ENCODE measurements at places on chromosomes 4 and X.

DNA sequence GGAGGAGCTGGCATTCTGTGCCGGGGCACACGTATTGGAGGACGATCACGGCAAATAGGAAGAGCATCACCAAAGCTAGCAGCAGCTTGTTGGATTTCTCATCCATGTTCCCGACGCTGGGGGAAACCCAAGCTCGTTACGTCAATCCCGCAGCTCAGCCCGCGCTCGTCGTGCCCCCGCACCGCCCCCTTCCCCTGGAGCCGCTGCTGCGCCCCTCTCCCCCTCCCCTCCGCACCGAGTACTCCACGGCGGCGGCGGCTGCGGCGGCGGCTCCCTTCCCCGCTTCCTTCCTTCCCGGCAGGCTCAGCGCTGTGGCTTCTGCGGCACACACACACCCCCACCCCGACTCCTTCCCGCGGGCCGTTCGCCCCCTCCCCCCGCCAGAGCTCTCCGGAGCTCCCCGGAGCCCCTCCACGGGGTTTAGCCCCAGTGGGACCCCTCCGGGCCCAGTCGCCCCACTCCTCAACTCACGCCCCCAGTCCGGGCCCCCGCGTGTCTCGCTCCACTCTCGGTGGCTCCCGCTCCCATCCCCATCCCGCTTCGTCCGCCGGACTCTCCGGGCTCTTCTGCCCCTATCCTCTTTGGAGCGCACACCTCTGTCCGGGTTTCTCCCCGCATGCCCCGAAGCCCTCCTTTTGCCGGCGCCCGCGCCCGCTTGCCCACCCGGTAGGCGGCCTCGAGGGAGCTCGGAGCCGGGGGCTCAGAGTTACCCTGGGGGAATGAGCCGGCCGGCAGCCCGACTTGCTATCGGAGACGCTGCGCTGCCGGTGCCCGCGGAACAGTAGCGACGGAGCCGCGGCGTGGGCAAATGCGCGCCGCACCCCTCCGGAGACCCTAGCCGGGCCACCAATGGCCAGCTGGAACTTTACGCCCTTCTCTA lies 978 bp downstream of the HS6ST2 start:
- DNase-seq = no peak

- DNase-seq = no peak
Measured at GRCh38 chrX:68045008-68045577, 388.2 kb downstream of the OPHN1 start.

DNA sequence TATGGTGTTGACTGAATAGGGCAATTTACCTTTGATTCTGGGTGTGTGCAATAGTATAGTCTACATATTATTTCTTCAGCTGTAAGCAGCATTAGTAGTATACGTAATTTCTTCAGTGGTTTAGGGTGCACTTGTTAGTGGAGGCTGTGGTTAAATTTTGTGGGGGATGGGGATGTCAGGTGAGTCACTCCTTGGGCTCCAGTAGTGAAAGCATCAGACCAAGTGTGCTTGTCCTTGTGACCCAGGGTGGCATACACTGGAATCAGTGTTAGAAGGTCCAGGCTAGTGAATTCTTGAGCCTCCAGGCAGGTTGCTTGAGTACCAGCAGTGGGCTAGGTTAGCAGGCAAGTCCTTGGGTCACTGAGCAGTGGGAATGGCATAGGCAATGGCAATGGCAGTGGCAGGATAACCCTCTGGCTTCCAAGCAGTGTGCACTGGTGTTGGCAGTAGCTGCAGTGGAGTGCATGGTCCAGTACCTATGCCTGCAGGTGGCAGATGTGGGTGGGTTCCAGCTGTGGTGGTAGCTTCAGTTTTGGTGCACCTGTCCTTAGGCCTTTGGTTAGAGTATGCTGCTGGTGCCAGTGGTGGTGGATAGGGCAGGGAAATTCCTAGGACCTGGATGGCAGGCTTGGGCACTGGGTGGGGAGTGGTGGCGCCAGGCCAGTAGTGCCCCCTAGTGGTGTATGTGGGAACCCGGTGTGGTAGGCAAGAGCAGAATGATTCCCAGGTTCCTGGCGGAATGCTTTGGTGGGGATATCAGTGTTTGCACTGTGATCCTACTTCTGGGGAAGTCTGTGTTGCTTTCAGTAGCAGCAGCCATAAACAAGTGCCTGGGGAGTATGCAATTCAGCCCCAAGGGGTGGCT lies 531.0 kb downstream of the SMARCA1 start:
- no peak for DNase-seq

- no peak for DNase-seq
Measured at GRCh38 chr4:41458689-41459088, 79.3 kb upstream of the LIMCH1 start.

- DNase-seq = no peak
Measured at GRCh38 chr4:24675721-24676389, 91.5 kb upstream of the DHX15 start.

- DNase-seq = no peak
Measured at GRCh38 chr4:122203407-122203806, 51.3 kb downstream of the BLTP1 start.

GRCh38 chr4:129748991-129749390 lies 653.0 kb downstream of the C4orf33 start:
- no peak for DNase-seq

DNA sequence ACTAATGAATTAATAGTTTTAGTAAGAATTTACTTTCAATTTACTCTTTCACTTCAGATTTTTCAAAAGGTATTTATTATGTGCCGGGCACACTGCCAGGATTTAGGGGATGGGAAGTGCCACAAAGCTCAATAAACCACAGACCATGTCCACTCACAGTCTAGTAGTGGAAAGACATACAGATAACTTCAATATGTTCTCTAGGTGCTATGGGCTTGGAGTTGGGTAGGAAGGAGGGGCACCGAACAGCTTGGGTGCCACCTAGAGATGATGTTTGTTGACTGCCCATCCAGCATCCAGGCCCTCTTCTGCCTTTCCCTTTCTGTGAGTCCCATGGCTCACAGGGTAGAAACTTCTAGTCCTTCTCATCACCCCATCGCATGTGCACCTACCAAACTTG lies 17.8 kb downstream of the MFAP3L start:
- DNase-seq = no peak

DNA sequence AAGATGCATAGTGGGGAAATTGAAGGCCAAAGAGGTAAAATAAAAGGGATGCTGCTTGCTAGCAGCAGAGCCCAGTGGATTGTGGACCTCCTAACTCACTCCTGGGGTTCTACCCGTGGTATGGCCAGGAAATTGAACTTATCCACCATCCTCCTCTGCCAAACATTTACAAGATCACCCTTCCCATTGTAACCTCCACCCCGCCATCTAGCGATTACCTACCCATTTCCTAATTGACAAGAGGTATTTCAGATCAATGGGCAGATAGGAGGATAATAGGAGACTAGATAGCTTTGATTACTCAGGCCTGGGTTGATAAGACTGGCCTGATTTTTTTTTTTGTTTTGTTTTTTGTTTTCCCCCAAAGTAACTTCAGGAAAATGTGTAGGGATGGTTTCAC lies 67.8 kb downstream of the REPS2 start:
- DNase-seq = no peak

DNA sequence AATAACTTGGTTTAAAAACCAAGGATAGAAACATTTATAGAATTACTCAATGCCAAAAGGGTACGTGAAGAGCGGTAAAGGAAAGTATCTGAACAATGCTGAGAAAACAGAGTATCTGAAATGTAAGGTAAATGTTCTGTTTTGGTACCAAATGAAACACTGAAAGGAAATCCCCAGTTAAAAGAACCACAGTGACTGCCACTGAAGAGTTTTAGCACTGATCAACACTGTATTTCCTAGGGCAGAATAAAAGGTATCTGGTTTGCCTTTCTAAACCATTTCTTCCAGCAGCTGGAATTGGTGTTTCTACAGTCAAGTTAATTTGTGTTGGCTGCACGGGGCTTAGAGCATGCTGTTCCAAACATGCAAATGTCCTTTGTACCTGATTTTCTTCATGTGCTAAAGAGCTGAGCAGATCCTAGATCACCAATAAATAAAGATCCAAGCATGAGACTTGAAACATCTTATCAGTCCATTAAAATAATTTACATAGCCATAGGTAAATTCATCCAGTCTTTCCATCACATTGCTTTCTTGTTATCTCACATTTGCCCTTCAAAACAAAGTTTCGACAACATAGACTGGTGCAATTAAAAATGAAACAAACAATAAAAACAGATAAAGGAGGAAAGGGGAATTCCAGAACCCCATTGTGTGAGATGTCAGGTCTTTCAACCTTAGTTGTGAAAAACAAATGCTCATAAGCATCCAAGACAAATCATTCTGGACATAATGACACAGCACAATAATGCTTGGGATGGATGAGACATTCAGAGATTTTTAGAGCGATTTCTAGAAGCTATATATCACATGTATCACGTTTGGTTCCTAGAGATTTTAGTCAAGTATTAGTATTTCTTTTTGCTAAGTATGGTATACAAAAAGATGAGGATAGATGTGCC lies 38.6 kb downstream of the MFAP3L start:
- no peak for DNase-seq

GRCh38 chr4:22471999-22472461 lies 43.8 kb downstream of the ADGRA3 start:
- DNase-seq = no peak

DNA sequence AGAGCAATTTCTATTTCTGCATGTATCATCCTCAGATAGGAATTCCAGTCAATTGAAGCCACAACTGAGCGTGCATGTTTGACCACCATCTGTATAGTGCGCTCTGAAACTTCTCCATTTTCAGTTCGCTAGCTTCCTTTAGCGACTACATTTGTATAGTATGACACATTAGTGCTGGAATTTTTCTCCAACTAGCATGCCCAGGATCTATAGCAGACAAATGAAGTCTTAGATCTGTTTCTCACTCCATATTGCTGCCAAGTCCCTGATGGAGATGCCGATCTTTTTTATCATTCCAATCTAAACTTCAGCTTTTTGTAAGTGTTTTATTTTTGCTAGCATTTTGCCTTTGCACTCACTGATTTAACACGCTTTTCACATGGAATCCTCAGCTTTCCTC lies 774.8 kb upstream of the TENM3 start:
- no peak for DNase-seq

DNA sequence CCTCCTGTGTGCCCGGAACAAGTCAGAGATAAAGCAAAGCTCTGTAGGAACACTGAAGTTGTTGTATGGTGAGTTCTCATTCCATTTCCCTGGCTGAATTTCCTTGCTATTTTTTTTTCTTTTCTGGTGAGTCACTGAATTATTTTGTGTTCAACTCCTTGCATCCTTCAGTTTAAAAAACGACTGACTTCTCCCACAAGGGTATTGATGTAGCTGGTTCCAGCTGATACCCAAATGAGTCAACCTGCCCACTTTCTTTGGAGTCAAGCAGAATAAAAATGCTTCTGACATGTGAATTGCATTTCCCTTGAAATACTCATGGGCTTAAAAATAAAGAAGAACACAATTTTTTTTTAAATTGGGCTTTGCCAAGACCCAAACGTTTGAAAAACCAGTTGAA lies 85.5 kb downstream of the SHOX start:
- DNase-seq = no peak

- DNase-seq = peak; percentile 61
Measured at GRCh38 chr4:742742-743311, 37.2 kb downstream of the PCGF3 start.

- no peak for DNase-seq
Measured at GRCh38 chrX:16204538-16204937, 37.3 kb downstream of the MAGEB17 start.

- DNase-seq = no peak
Measured at GRCh38 chr4:15587649-15588048, 67.5 kb downstream of the FBXL5 start.

DNA sequence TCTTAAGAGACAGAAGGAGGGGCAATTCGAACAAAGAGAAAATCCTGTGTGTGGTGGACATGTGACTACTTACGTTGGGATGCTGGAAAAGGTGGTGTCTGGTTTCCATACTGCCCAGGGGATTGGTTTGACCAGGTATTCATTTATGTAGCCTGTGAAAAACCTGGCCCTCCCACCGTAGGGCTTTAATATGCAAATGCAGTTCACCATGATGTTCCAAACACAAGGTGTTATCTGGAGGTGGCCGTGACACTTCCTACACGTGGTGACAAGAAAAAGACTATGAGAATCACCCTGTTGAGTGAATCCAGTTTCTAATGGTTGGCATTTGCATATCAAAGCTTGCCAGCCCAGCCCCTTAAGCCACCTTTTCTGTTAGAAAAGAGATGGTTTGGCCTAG lies 27.9 kb downstream of the UGT2B4 start:
- DNase-seq = no peak

GRCh38 chrX:10538831-10539230 lies 81.6 kb downstream of the MID1 start:
- DNase-seq = no peak

GRCh38 chr4:137299281-137299680 lies 233.0 kb downstream of the PCDH18 start:
- DNase-seq = no peak

- DNase-seq = no peak
Measured at GRCh38 chr4:155001251-155001650, 207.2 kb upstream of the NPY2R start.

GRCh38 chrX:95718746-95719145 lies 965.9 kb upstream of the DIAPH2 start:
- DNase-seq = no peak

DNA sequence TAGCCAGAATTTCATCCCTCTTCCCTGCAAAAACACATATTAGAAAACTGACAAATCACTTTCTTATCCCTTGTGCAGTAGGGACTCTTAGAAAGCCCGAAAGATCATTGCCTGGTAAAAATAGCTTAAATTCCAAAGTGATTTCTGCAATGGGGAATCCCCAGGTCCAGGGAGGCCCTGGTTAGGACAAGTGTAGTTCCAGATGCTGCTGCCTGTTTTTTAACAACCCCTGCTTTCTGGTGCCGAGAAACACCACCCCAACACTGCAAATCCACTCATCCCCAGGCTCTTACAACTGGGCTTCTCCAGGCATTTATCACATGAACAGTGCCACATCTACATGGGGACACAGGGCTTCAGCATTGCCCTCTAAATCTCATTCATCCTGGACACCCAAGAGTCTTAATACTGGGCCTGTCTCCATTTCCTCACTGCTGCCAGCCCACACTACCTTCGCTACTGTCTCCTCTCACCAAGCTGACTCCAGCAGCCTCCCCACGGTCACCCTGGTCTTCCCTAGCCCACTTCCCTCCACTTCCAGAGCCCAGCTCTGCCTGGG lies 112.2 kb upstream of the PSAPL1 start:
- no peak for DNase-seq

GRCh38 chrX:48937054-48937907 lies 18.5 kb upstream of the PIM2 start:
- peak; percentile 82 for DNase-seq
